Esophagus squamous epithelium (tissue), 5 donors: ENCODE measurements at places on chromosomes 6 and 20.

DNA sequence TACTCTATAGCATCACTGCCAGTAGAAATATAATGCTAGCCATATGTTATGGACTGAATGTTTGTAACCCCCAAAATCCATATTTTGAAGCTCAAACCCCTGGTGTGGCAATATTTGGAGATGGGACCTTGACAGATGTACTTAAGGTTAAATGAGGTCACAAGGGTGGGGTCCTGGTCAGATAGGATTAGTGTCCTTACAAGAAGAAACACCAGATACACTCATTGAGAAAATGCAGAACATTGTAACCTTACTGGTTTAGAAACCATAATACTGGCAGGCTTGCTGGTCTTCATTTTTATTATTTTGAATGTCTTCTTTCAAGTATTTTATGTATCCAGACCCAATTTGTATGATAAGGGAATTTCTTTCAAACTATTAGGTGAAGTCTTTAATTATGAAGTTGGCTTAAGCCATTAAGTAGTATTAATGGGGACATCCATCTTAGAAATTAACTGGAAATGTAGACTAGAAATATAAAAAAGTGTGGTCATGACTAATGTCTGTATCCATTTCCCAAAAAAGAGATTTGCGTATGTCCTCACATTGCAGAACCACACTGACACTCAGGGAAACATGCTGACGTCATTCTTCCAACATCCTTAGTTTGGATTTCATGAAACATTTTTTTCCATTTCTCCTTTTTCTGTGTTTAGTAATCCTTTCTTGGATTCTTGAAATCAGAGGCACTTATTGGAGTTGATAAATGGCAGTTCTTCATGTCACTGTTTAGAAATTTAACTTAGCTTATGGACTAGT, 32.4 kb downstream of the SLC16A10 start:
- DNase-seq = no peak

DNA sequence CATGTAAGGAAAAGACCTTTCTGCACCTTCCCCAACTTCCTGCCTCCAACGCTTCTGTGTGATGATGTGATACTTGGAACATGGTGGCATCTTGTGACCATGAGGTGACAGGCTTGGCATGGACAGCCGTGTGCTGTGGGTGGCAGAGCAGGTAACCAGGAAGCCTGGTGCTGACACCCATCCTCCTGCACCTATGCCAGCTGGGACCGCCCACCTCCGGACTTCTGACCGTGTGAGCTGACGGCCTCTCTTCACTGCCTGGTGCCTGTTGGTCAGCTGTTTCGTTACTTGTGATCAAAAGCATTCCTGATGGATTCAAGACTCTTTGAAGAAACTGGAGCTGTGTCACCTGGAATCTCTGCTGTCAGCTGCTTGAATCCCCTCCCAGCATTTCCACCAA, 70.3 kb downstream of the TMEM242 start:
- no peak for DNase-seq

DNA sequence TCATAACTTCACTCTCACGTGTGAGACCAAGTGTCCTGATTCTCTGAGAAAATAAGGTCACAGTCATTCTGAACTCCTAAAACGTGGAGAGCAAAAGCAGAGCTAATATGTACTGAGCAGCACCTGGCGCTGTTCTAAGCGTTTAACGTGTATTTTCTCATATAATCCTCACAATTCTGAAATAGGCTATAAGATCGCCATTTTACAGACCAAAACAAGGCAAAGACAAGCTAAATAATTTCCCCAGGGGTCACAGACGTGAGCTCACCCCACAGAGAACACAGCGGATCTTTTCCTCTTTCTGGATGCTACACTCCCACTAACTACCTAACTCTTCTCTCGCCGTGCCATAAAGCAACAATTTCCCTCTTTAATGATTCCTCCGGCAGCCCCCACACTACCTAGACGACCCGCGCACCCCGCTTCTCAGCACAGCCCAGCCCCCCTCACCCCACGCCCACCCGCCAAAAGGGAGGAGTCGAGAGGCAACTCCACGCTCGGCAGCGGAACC, 636 bp downstream of the SUPT3H start:
- DNase-seq = peak; percentile 55

- DNase-seq = no peak
Observed at GRCh38 chr6:44917430-44917829, 410.7 kb upstream of the RUNX2 start.

DNA sequence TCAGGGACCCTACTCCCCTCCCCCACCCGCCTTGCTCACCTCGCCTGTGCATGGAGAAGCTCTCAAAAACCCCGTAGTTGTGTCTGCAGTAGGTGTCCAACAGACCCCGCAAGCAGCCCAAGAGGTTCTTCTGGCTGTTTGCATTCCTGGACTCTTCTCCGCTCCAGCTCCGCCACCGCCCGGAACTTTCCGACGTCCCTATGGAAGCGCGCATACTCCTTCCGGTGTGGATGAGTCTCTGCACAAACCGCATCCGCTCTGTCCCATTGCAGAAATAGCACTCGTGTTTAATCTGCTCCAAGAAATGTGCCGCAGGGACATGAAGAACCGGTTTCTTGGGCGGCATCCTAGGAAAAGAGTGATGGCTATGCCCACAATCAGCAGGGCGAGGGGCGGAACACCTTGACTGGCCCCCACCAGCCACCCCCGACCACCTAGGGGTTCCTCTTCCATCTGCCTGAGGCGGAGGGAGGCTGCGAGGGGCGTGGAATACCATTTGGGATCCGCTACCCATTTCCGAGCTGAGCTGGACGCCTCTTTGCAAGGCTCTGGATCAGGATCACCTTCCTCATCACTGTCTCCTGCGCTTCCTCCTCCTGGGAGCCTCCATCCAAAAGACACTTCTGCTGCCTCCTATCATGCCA, 20.2 kb downstream of the HLA-DRA start:
- DNase-seq = no peak

- no peak for DNase-seq
Observed at GRCh38 chr6:119539066-119539746, 189.6 kb upstream of the MAN1A1 start.
